ENCODE measurements at places on chromosomes 1 and 21. TPM values are rescaled to one million over a fixed set of nuclear protein-coding genes. Genes with fewer than 3 reads are reported as not detected.

Gene CHAF1B
- 52.7 TPM for total RNA-seq

Gene PKP1
- total RNA-seq = 492 TPM

Gene GBP7
- total RNA-seq = not detected

- no peaks in the 10 kb centered on the region for H3K4me1 ChIP-seq
- H3K4me3 ChIP-seq = no peak overlapping the region
- H3K27ac ChIP-seq = no peak overlapping the region
- DNase-seq = no peak
Observed at GRCh38 chr1:83829106-83829505, 169.8 kb downstream of the TTLL7 start.

GRCh38 chr1:213443415-213443814, 392.4 kb downstream of the RPS6KC1 start:
- no peaks in the 10 kb centered on the region for H3K36me3 ChIP-seq
- H3K4me3 ChIP-seq = no peak overlapping the region
- no peak overlapping the region for H3K27ac ChIP-seq
- no peak for DNase-seq

- H3K27ac ChIP-seq = no peak overlapping the region
- H3K27me3 ChIP-seq = no peaks in the 10 kb centered on the region
- no peaks in the 10 kb centered on the region for H3K36me3 ChIP-seq
- H3K4me1 ChIP-seq = no peaks in the 10 kb centered on the region
Observed at GRCh38 chr1:43258370-43258769, 11.4 kb upstream of the TMEM125 start.

DNA sequence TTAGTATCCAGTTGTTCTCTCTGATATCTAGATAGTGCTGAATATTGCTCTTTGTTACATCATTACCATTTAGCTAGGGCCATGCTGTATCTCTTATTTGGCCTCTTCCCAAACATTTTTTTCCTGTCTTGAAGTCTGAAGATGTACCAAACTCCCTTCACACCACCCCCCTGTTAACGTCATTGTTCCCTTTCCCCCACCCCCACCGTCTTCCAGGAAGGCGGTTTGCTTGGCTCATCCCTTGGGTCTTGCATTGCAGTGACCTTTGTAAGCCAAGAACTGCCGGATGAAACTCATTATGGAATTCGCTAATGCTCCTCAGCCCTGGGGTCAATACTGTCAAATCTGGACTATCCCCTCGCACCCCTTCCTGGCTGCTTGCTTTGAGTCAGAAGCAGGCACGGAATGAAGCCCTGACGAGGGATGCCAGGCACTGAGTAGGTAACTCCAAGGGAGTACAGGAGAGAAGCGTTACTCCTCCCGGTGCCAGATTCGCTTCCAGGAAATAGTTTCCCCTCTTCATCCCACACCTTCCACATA, 283.1 kb downstream of the TM2D1 start:
- peaks cover 3% of the 10 kb centered on the region for H3K36me3 ChIP-seq
- no peaks in the 10 kb centered on the region for H3K27me3 ChIP-seq
- no peak overlapping the region for H3K4me3 ChIP-seq
- peaks cover 38% of the 10 kb centered on the region for H3K4me1 ChIP-seq

DNA sequence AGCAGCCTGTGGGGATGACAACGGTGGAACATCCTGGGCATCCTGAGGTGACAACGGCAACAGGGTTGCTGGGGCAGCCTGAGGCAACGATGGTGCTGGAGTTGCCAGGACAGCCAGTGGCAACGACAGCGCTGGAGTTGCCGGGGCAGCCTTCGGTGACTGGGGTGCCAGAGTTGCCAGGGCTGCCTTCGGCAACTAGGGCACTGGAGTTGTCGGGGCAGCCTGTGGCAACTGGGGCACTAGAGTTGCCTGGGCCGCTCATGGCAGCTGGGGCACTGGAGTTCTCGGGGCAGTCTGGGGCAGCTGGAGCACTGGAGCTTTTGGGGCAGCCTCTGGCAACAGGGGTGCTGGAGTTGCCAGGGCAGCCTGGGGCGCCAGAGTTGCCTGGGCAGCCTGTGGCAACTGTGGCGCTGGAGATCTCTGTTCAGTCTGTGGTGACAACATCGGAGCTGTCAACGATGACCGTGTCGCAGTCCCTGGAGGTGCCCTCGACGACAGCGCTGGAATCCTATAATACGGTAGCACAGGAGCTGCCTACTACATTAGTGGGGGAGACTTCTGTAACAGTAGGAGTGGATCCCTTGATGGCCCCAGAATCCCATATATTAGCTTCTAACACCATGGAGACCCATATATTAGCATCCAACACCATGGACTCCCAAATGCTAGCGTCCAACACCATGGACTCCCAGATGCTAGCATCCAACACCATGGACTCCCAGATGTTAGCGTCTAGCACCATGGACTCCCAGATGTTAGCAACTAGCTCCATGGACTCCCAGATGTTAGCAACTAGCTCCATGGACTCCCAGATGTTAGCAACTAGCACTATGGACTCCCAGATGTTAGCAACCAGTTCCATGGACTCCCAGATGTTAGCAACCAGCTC, 8.2 kb downstream of the SON start:
- H3K4me1 ChIP-seq = no peaks in the 10 kb centered on the region
- DNase-seq = no peak
- no peak overlapping the region for H3K4me3 ChIP-seq
- H3K27ac ChIP-seq = no peak overlapping the region
- no peaks in the 10 kb centered on the region for H3K27me3 ChIP-seq

DNA sequence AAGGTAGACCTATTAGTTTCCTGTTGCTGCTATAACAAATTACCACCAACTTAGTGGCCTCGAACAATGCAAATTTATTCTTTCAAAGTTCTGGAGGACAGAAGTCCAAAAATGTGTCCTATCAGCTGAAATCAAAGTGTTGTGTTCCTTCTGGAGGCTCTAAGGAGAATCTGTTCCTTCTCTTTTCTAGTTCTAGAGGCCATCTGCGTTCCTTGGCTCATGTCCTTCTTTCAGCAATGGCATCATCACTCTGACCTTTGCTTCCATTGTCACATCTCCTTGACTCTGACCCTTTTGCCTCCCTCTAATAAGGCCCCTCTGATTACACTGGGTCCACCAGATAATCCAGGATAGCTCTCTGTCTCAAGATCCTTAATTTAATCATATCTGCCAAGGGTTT, 1.2 kb upstream of the MR1 start:
- no peaks in the 10 kb centered on the region for H3K36me3 ChIP-seq
- no peak overlapping the region for H3K4me3 ChIP-seq
- H3K4me1 ChIP-seq = peaks cover 4% of the 10 kb centered on the region
- no peak overlapping the region for H3K27ac ChIP-seq

- H3K27ac ChIP-seq = no peak overlapping the region
- DNase-seq = no peak
- peaks cover 7% of the 10 kb centered on the region for H3K4me1 ChIP-seq
Observed at GRCh38 chr21:36534656-36535055, 54.7 kb upstream of the CLDN14 start.

GRCh38 chr1:210332233-210332632, 3.5 kb downstream of the HHAT start:
- no peak for DNase-seq
- no peaks in the 10 kb centered on the region for H3K27me3 ChIP-seq
- no peaks in the 10 kb centered on the region for H3K36me3 ChIP-seq
- H3K4me3 ChIP-seq = no peak overlapping the region
- peaks cover 11% of the 10 kb centered on the region for H3K4me1 ChIP-seq
- H3K27ac ChIP-seq = no peak overlapping the region

GRCh38 chr1:43919906-43920305, 13.7 kb upstream of the ARTN start:
- H3K36me3 ChIP-seq = no peaks in the 10 kb centered on the region
- peaks cover 6% of the 10 kb centered on the region for H3K4me1 ChIP-seq
- no peaks in the 10 kb centered on the region for H3K27me3 ChIP-seq
- no peak for DNase-seq
- no peak overlapping the region for H3K4me3 ChIP-seq

DNA sequence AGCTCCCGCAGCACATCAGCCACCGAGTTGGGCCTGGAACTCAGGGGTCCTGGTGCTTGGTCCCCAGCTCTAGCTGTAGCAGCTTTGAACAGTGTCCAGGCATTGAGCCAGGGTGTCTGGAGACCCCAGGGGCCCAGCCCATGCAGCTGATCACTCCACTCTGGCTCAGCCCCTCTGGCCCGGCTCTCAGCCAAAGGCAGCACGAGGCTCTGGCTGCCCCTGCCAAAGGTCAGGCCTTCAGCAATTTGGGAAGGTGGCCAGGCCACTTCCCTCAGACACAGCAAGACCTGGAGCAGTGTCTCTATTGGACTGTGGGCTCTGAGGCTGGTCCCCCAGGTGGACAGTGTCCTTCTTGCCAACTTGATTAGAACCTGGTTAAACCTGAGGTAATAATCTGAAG, 34.4 kb upstream of the RNF19B start:
- no peak for DNase-seq
- H3K4me1 ChIP-seq = no peaks in the 10 kb centered on the region
- no peaks in the 10 kb centered on the region for H3K36me3 ChIP-seq
- H3K27ac ChIP-seq = no peak overlapping the region

DNA sequence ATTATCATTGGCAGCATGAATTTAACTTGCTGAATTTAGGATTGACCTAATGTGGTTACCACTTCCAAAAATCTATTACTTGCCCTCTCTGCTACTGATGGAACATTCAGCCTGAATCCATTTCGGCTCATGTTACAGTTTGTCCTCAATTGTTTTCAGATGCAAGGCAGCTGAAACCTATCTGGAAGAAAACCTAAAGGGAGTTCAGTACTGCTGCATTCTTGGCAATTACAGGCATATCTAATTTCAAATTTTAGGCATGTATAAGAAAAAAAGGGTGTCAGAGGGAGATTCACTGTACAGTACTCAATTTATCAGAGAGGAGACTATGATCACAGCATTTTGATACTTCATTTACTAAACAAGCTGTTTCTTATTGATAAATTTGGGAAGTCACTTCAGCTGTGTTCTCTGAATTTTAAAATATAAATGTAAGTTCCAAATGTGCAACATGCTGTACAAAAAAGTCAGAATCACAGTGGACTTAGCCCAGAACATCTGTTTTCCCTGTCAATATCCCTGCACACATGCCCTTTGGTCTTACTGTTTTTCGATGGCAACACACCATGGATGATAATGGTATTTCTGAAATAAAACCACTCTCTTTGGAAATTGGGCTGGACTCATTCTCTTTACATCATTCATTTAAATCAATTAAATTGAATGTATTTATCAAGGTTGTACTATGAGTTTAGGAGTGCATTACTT, 651.6 kb upstream of the ADGRL4 start:
- H3K36me3 ChIP-seq = no peaks in the 10 kb centered on the region
- DNase-seq = peak; percentile 43
- H3K27ac ChIP-seq = no peak overlapping the region
- peaks cover 8% of the 10 kb centered on the region for H3K4me1 ChIP-seq
- H3K4me3 ChIP-seq = no peak overlapping the region

DNA sequence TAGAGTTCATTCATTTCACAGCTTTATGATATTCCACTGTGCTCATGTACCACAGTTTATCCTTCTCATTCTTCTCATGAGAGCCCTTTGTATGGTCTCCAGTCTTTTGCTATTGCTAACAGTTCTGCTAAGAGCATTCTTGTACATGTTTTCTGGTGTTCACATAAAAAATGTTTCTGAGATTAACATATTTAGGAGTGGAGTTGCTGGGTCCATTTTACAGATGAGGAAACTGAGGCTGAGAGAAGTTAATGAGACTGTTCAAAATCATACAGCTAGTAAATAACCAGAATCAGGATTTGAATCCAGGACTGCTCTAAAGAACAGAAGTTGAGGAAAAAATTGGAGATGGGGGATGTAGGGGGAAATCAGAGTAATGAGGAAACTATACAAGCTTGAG, 28.8 kb upstream of the RGS16 start:
- no peak for DNase-seq
- no peak overlapping the region for H3K4me3 ChIP-seq
- H3K36me3 ChIP-seq = no peaks in the 10 kb centered on the region
- H3K27me3 ChIP-seq = no peaks in the 10 kb centered on the region
- H3K4me1 ChIP-seq = peaks cover 15% of the 10 kb centered on the region
- no peak overlapping the region for H3K27ac ChIP-seq

DNA sequence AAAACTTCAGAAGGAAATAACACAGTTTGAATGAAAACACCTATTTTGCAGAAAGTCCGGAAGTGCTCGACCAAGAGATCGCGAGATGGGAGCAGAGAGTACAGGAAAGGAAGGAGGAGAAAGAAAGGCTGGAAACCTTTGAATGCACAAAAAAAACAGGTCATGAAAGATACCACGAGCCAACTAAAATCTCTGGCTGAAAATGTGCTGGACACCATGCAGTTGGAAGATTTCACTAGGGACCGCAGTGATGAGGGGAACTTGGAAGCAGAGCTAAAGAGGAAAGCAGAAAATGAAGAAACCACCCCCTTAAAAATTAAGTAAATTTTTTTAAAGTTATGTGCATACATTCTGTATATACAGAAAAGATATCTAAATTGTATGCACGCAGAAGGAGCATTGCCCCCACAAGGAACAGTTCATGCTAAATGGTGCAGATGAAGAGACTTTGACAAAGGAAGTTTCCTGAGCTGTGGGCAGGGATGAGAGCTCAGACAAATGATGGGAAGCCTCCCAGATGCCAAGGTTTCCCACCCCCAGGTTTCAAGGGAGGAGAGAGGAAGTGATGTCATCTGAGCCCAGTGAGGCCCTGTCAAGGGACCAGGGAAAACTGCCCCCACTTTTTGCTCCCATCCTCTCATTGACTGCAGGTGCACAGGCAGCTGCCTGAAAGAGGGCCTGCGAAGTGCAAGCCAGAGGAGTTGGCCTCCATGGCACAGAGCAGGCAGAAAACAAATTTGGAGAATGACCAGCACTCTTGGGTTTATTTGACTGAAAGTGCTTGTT, 52.5 kb downstream of the ETS2 start:
- DNase-seq = no peak
- no peaks in the 10 kb centered on the region for H3K27me3 ChIP-seq
- H3K4me1 ChIP-seq = no peaks in the 10 kb centered on the region
- no peak overlapping the region for H3K27ac ChIP-seq

DNA sequence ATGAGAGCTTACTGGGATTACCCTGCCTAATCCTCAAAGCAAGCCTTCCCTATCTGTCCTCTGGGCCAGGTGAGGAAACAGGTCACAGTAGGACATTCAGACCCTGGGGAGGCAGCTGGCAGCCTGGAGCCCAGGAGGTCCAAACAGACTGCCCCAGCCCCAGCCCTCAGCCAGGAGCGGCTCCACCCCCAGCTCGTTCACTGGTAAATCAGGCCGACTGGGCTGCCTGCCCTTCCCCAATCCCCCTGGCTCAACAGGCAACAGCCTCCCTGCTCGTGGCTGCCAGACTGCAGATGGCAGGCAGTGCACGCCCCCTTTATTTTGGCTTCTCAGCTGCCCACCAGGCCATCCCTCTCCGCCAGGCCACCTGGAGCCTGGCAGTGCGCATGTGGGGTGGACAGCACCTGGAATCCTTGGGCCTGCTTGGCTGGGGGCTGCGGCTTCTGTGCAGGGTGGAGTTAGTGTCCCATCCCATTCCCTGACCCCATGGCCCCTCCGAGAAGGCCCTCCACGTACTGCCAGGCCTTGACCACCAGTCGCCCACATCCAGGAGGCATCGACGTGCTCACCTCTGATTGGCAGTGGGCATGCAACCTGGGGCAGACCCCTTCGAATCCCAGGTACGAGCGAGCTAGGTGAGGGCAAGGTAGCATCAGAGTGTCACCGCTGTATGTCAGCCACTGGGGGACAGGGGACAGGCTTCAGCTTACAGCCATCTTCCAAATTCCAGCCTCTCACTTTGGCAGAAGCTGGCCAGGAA, 11.2 kb upstream of the ZNF670 start:
- H3K36me3 ChIP-seq = no peaks in the 10 kb centered on the region
- no peak overlapping the region for H3K4me3 ChIP-seq
- H3K4me1 ChIP-seq = no peaks in the 10 kb centered on the region
- DNase-seq = no peak
- H3K27me3 ChIP-seq = no peaks in the 10 kb centered on the region

Data from A673 (cell line).